ENCODE measurements at places on chromosomes 4 and X.

- DNase-seq = no peak
These were observed 86.0 kb downstream of the HTT start for GRCh38 chr4:3160438-3160837.

DNA sequence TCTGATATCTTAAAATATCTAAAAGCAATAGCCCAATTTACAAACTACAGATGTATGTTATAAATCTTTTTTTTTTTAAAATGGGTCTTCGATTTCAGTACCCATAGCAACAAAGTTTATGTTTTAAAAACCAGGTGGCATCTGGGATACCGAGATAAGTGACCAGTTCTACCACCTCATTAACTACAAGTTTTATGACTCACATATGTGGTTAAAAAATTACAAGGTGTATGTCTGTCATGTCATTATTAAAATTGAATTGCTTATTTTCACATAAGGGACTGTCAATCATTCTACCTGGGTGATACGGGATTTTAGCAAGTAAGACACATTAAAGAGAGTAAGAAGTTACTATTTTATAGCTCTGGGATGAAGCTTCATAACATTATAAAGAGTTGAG, 192.0 kb upstream of the ETNPPL start:
- no peak for DNase-seq

DNA sequence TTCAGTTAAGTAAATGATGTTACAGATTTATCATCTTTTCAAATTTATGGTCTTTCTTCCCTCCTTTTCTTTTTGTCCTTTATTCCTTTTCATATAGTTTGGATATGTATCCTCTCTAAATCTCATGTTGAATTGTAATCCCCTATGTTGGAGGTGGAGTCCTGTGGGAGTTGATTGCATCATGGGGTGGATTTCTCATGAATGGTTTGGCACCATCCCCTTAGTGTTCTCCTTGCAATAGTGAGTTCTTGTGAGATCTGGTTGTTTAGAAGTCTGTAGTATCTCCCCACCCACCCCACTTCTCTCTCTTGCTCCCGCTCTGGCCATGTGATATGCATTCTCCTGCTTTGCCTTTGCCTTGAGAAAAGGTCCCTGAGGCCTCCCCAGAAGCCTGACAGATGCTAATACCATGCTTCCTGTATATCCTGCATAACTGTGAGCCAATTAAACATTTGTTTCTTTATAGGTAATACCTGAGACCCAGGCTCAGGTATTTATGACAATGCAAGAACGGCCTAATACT, 236.7 kb downstream of the PRDM5 start:
- DNase-seq = no peak

GRCh38 chrX:136711147-136711546, 63.2 kb downstream of the CD40LG start:
- no peak for DNase-seq

- DNase-seq = no peak
These were observed 16.4 kb downstream of the NSDHL start for GRCh38 chrX:152847281-152847680.

GRCh38 chrX:72394518-72395170, 88.9 kb upstream of the CITED1 start:
- no peak for DNase-seq

DNA sequence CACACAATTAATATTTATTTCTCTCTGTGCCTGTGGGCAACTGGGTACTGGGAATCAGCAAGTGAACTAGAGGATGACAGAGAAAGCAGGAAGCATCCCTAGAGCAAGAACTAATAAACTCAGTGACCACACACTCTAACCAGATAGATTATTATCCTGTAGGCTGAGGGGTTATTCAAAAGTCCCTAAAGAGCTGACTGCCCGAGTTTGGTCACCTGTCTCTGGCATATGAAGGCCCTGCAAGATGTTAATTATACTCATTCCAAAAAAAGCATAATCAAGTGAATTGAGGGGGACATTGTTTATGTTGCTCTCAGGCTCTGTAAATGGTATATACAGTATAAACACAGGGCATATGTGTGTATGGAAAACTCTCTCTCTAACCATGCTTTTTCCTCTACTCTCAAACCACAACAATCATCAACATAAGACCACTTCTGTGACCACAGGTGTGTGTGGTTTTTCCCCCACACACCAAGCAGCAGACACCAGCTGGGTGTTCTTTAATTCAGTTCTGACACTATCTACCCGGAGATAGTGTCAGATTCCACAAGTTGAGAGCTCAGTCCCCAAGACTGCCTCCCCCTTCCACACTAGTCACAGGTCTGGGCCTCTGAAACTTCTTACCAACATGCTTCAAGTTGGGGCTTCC, 6.2 kb upstream of the HPSE start:
- DNase-seq = no peak

DNA sequence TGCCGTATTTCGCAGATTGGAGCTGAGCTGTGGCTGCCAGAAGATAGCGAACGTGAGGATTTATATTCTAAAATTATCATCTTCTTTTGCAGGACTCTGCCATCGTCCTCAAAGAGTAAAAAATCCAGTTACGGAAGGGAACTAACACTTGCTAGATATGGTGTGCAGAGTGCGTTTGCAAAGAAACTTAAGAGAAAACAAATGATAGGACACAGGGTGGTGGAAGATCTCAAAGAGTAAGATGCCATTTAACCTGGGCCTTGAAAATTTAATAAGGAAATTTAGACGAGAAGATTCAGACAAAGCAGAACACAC, 566 bp downstream of the LARP7 start:
- no peak for DNase-seq

DNA sequence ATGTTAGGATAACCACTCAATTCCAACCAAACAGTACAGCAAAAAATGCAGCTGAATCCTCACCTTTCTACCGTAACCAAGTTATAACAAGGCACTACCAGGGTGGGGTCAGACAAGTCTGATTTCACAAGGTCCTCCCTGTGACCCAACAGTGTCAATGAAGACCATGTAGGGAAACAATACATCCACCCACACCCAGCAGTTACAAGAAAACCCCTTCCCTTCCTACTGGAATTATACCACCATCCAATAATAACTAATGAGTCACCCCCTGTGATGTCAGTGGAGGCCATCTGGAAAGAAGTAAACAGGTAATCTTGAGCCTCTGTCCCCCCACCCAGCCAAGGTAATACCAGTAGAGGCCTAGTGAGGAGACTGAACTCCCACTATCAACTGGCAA, 117.6 kb downstream of the FGF16 start:
- no peak for DNase-seq

- DNase-seq = no peak
These were observed 189.9 kb upstream of the PGRMC2 start for GRCh38 chr4:128477540-128477939.

DNA sequence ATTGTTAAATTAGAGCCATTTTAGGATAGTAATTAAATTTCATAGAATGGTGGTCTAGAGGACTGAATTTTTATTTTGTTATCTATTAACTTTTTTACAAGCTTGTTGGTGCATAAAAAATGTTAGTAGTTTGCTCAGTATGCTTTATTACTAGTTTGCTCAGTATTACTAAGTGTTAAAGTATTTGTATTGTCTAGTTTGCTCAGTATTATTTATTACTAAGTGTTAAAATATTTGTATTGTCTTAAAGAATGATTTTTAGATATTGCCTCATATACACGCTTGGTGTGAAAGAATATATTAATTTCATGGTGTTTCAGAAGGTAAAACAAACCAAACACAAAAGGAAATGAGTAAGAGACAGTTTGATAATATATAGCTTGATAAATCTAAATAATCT, 268.4 kb upstream of the MAGEB18 start:
- no peak for DNase-seq

GRCh38 chrX:131841496-131842437, 181.3 kb upstream of the STK26 start:
- DNase-seq = no peak

GRCh38 chr4:113781439-113782040, 20.0 kb upstream of the CAMK2D start:
- no peak for DNase-seq

GRCh38 chrX:82757614-82758013, 750.5 kb upstream of the POU3F4 start:
- no peak for DNase-seq

- DNase-seq = no peak
These were observed 132.1 kb upstream of the CXCL13 start for GRCh38 chr4:77473509-77473908.

GRCh38 chr4:61239250-61239649, 39.1 kb downstream of the ADGRL3 start:
- DNase-seq = no peak

DNA sequence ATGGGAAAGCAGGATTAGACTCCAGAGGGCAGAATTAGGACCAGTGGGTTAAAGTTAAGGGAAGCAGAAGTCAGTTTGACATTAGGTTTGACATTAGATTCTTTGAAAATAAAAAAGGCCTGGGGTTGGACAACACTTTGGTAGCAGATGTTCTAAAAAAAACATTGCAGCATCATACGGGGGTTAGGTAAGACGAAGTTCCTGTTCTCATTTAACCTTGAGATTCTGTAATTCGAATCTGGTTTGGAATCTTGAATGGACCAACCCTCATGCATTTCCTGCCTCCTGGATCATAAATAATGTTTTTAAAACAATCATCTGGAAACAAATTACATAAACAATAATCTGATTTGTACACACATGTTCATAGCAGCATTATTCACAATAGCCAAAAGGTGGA, 181.0 kb downstream of the SHROOM3 start:
- DNase-seq = no peak

DNA sequence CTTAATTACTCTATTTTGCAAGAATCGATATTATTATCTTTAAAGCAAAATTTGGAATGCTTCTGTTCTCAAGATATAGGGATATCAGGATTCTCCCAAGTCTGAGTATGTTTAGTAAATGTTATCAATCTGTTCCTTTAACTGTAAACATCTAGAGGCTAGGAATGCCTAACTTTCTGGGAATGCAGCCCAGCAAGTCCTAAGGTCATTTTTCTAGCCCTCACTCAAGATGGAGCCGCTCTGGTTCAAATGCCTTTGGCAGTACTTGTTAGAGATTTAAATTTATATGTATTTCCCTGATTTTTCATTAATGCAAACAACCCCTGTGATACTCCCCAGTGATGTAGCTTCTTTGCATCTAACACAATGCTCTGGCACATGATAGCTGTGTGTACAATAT, 623.8 kb upstream of the LCORL start:
- no peak for DNase-seq

DNA sequence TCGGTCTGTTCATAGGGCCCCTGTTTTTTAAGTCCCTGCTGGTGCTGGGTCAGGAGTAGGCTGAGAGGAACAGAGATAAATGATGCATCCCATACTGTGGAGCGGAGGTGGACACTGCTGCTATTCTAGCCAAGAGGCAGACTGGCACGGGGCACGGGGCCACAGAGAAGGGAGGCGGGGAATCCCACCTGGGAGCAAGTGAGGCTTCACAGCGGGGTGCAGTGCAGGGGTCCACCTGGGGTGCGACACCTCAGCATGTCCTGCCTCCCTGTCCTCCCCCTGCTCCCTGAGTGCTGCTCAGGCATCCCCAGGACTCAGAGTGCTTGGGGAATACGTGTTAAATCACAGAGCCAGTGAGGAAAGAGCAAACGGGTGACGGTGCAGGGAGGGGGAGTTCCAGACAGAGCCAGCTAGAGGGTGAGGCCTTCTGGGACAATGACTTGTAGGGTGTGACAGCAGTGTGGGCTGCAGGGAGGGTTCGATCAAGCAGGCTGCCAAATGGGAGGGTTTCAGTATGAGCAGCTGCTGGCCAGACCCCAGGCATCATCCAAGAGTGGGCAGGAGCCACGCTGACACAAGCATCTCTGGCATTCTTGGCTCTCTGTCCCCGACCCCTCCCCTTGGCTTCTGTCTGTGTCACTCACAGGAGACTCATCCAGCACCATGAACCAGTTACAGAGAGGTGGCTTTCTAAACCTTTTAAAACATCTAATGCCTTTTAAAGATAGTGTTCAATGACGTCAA, 13.7 kb upstream of the HTRA3 start:
- DNase-seq = no peak

GRCh38 chr4:145301386-145302080, 121.1 kb upstream of the OTUD4 start:
- DNase-seq = no peak

DNA sequence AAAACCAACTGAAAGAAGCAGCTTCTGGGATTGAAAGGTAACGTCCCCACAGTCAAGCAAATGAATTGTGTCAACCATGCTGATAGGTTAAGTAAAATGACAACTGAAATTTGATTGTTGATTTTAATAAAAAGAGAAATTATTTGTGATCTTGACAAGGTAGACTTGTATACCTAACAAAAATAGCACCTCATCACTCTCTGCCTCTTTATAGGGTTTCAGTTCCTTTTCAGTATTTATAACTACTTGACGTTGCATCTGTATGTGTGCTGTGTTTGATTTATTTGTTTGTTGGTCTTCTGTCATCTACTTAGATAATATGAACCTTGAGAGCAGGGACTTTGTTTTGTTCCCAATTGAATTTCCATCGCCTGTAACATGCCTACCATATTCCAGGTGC, 7.9 kb upstream of the PPP3CA start:
- no peak for DNase-seq

- DNase-seq = no peak
These were observed 239.1 kb downstream of the CHM start for GRCh38 chrX:85808217-85808616.

GRCh38 chr4:52103319-52103718, 52.2 kb downstream of the SPATA18 start:
- DNase-seq = no peak

DNA sequence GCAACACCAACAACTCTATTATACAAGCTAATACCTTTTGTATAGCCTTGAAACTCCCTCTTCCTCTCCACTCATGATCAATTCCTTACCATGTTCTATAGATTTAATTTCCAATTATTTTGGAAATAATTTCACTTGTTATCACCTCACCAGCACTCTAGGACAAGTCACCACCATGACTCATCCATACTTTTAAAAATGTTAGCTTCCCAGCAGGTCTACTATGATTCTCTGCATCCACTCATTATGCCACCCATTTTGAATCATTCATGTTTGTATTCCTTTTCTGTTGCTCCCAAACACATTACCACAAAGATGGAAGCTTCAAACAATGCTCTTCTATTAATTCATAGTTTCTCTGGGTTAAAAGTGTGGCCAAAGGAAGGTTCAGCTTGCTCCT, 469.6 kb downstream of the PDGFC start:
- DNase-seq = no peak

GRCh38 chrX:79110731-79111130, 33.8 kb upstream of the GPR174 start:
- no peak for DNase-seq

DNA sequence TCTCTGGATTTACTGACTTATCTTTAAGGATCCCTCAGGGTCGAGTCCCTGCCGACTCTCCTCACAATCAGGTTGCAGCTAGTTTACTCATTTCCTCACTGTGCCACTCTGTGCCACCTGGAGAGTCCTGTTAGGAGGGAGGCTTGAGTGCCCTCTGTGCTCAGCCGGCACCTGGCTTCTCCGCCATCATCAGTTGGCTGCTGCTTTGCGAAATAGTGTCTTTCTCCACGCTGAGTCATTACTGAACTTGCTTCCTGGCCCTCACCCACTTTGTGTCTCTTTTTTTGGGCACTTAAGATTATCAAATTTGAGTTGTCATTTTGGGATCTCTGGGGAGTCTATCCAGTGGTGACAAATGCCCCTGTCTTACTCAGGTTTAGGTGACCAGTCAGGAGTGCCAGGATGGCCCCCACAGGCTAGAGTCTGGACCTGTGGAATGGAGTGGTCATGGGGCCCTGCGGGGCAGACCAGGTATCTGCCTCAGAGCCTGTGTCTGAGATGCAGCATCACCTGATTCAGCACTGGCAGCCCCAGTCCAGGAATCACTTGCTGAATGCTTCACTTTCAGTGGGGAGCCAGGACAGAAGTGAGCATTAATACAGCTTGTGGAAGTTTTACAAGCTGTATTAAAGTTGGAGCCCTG, 37.7 kb downstream of the JADE1 start:
- no peak for DNase-seq

- no peak for DNase-seq
These were observed 191.5 kb downstream of the ARHGAP10 start for GRCh38 chr4:147923381-147923780.
